Stomach (tissue), 19 donors: ENCODE measurements at places on chromosomes 16 and 17. TPM values are rescaled to one million over a fixed set of nuclear protein-coding genes. Genes with fewer than 3 reads are reported as not detected.

GRCh38 chr17:47099451-47099986, 89.6 kb downstream of the CDC27 start:
- H3K4me1 ChIP-seq: peaks cover 9% of the 10 kb centered on the region
- no peaks in the 10 kb centered on the region for H3K27me3 ChIP-seq
- peak overlapping the region; percentile 78 for H3K4me3 ChIP-seq
- H3K27ac ChIP-seq: peak overlapping the region; percentile 93
- DNase-seq: no peak

DNA sequence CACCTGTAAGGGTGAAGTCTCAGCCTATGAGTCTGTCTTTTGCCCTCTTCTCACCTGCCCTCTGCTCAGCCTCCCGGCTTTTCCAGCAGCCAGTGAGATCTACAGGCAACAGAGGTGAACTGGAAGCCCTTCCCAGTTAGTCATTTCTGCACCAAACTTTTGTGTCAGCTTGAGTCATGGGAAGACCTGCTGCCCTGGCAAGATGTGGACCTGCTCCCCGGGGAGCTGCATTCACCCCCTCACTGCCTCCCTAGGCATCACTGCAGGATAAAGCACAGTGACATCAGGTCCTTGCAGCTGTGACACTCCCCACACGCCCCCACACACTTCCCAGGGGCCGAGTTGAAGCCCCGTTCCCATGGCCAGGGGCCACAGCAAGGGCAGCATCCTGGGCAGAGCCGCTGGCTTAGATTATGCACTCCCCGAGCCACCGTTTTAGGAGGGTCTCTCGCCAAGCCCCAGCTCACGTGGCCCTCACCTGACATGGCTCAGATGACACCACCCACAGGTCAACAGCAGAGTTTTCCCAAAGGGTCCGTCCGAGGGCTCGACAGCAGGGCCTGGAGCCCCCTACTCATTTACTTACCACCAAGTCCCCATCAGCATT, 6.5 kb upstream of the ABR start:
- H3K36me3 ChIP-seq: no peaks in the 10 kb centered on the region
- H3K4me3 ChIP-seq: peak overlapping the region; percentile 27
- no peak overlapping the region for H3K27ac ChIP-seq
- no peaks in the 10 kb centered on the region for H3K27me3 ChIP-seq

GOSR1 gene
- total RNA-seq: 35.7 TPM

DNA sequence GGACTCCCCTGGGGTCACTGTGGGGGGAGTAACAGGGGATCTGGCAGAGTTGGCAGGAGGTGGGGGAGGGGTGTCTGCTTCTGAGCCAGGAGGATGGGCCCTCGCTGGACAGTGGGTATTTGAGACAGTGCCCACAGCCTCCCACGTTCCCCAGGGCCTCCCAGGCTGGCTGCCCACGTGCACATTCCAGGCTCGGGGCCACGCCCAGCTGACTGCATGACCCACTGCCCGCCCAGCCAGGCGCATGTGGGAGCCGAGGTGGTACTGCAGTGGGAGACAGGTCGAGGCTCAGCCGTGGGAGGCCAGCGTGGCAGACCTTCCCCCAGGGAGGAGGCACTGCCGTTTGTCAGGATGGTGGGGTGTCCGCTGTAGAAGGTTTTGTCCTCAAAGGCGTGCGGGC, 38.8 kb downstream of the BAHCC1 start:
- H3K36me3 ChIP-seq: no peaks in the 10 kb centered on the region
- peak; percentile 77 for DNase-seq
- H3K27me3 ChIP-seq: peaks cover 2% of the 10 kb centered on the region
- H3K4me1 ChIP-seq: peaks cover 67% of the 10 kb centered on the region

CNGB1 gene
- total RNA-seq: 0.73 TPM

GRCh38 chr17:59311051-59311468, 20.4 kb upstream of the YPEL2 start:
- H3K36me3 ChIP-seq: no peaks in the 10 kb centered on the region
- H3K27me3 ChIP-seq: no peaks in the 10 kb centered on the region
- DNase-seq: peak; percentile 43

GRCh38 chr17:57532556-57532955, 212.5 kb downstream of the CCDC182 start:
- H3K27ac ChIP-seq: no peak overlapping the region
- H3K4me1 ChIP-seq: no peaks in the 10 kb centered on the region
- no peaks in the 10 kb centered on the region for H3K27me3 ChIP-seq
- no peak overlapping the region for H3K4me3 ChIP-seq
- no peak for DNase-seq

GRCh38 chr17:71180801-71181385, 939.9 kb upstream of the SOX9 start:
- H3K4me3 ChIP-seq: no peak overlapping the region
- H3K4me1 ChIP-seq: peaks cover 7% of the 10 kb centered on the region
- H3K27ac ChIP-seq: no peak overlapping the region
- DNase-seq: no peak
- H3K27me3 ChIP-seq: no peaks in the 10 kb centered on the region

DNA sequence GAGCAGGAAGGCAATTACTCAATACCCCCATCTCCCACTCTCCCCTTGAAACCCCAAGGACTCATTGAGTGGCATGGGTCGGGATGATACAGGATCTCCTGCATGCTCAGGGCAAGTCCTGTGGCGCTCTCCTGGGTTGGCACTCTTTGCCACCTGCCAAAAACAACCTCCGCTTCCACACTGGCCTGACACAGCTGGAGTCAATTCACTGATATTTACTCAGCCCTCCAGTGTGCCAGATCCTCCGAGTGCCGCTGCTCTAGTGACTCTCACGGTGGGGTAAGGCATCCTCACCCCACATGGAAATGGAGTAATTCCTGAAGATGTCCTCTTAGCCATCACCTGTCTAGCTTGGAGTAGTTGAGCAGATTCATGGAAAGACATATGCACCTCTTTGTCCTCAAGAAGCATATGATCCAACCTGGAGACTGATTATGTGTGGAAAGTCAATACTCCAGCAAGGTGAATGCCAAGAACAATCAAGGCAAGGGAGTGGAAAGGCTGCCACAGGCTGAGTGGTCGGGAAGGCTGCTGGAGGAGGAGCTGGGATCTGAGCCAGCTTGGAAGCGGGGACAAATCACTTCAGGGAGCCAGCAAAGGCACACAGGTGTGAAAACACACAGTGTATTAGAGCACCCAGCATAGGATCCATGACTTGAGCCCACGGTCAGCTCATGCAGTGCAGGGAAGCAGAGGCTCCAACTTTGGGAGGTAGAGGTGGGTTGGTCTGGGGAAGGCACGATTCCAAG, 12.6 kb upstream of the GOSR2 start:
- H3K4me1 ChIP-seq: no peaks in the 10 kb centered on the region
- no peaks in the 10 kb centered on the region for H3K27me3 ChIP-seq
- peak; percentile 8 for DNase-seq
- no peak overlapping the region for H3K4me3 ChIP-seq

METTL26 gene
- 44.9 TPM for total RNA-seq

GRCh38 chr16:57994778-57995177, 5.7 kb downstream of the ZNF319 start:
- peaks cover 44% of the 10 kb centered on the region for H3K36me3 ChIP-seq
- H3K4me1 ChIP-seq: peaks cover 21% of the 10 kb centered on the region
- no peaks in the 10 kb centered on the region for H3K27me3 ChIP-seq
- no peak overlapping the region for H3K27ac ChIP-seq
- no peak overlapping the region for H3K4me3 ChIP-seq

NME3 gene
- 52.1 TPM for total RNA-seq

GRCh38 chr16:66902648-66903543, 15.8 kb downstream of the CDH16 start:
- H3K27ac ChIP-seq: peak overlapping the region; percentile 59
- DNase-seq: no peak
- H3K4me3 ChIP-seq: no peak overlapping the region
- H3K4me1 ChIP-seq: peaks cover 87% of the 10 kb centered on the region
- H3K36me3 ChIP-seq: no peaks in the 10 kb centered on the region

WNT3 gene
- 0.14 TPM for total RNA-seq

- H3K4me3 ChIP-seq: no peak overlapping the region
- no peak for DNase-seq
- H3K27ac ChIP-seq: no peak overlapping the region
- peaks cover 13% of the 10 kb centered on the region for H3K4me1 ChIP-seq
- H3K36me3 ChIP-seq: no peaks in the 10 kb centered on the region
Observed at GRCh38 chr17:39813631-39814030, 50.5 kb downstream of the IKZF3 start.

DNA sequence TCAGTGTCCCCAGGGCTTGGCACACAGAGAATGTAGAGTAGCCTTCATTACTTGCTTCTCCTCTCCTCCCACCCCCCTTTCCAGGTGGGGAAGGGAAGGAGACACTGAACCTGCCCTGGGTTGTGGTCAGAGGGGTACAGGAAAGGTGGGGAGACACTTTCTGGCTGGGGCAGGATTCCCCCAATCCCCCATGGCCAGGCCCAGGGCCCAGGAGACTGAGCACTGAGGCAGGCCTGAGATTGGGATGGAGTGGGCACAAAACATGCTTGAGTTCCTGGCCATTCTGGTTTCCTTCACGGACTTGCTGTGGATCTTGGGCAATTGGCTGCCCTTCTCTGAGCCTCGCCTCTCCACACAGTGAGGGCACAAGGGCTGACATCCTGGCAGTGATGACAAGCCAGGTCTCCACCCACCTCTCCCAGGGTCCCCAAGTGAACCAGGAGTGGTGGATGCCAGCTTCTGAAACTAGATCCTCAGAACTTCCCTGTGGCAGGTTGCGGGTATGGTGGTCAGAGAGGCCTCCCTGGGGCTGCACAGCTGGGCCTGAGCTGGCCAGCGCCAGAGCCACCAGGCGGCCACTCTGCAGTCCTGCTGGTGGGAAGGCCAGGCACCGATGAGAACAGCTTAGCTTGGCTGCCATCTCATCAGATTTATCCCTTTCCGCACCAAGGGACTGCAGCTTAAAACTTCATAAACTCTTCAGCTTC, 9.3 kb downstream of the ZNF629 start:
- H3K27ac ChIP-seq: no peak overlapping the region
- H3K36me3 ChIP-seq: peaks cover 36% of the 10 kb centered on the region
- H3K4me1 ChIP-seq: peaks cover 30% of the 10 kb centered on the region
- no peak overlapping the region for H3K4me3 ChIP-seq
- peak; percentile 15 for DNase-seq
- H3K27me3 ChIP-seq: no peaks in the 10 kb centered on the region

GRCh38 chr17:63537991-63538692, 12.1 kb upstream of the DCAF7 start:
- peaks cover 12% of the 10 kb centered on the region for H3K4me1 ChIP-seq
- no peaks in the 10 kb centered on the region for H3K36me3 ChIP-seq
- no peak for DNase-seq
- H3K27me3 ChIP-seq: peaks cover 28% of the 10 kb centered on the region
- H3K4me3 ChIP-seq: peak overlapping the region; percentile 5
- no peak overlapping the region for H3K27ac ChIP-seq

DNA sequence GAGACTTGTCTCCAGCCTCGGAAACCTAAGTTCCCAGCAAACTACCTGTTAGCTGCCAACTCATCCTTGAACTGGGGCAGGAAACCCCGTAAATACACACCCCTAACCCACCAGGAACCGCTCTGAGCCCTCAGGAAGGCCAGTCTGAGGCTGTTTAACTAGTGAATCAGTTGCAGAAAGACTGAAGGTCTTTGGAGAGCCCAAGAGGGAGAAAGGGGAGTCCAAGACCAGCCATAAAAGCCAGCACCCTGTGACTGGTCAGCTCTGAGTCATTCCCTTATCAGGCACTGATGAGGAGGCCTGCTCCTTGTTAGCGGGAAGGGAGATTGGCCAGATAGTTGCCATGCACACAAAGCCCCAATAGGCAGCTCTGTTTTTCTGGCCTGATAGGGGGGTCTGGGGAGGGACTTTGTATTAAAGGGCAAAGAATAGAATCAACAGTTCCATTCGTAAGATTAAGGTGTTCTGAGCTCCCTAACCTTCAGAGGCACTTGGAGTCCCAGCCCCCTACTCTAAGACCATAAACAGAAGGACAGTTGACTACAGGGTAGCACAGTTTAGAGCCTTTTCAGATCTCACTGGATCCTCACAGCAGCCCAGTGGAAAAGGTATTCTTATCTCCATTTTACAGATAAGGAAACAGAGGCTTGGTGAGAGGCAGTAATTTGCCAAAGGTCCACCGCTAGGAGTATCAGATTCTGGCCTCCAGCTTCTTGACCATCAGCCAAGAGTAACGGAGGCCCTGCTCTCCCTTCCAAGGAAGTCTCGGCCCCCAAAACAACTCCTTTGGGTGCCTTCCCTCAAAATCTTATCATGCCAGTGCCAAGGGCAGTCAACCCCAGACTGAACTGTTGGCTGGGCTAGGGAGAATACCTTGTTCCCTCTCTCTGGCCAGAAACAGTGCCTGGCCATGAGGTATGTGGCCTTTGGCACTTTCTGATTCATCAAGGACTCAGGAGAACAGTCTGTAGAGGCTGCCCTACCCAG, 2.2 kb upstream of the KRT19 start:
- no peaks in the 10 kb centered on the region for H3K27me3 ChIP-seq
- peak overlapping the region; percentile 85 for H3K27ac ChIP-seq

- peaks cover 33% of the 10 kb centered on the region for H3K4me1 ChIP-seq
- H3K36me3 ChIP-seq: no peaks in the 10 kb centered on the region
- peak overlapping the region; percentile 61 for H3K4me3 ChIP-seq
- H3K27me3 ChIP-seq: peaks cover 59% of the 10 kb centered on the region
- H3K27ac ChIP-seq: peak overlapping the region; percentile 80
Observed at GRCh38 chr17:68290268-68290954, 516 bp downstream of the SLC16A6 start.

DNA sequence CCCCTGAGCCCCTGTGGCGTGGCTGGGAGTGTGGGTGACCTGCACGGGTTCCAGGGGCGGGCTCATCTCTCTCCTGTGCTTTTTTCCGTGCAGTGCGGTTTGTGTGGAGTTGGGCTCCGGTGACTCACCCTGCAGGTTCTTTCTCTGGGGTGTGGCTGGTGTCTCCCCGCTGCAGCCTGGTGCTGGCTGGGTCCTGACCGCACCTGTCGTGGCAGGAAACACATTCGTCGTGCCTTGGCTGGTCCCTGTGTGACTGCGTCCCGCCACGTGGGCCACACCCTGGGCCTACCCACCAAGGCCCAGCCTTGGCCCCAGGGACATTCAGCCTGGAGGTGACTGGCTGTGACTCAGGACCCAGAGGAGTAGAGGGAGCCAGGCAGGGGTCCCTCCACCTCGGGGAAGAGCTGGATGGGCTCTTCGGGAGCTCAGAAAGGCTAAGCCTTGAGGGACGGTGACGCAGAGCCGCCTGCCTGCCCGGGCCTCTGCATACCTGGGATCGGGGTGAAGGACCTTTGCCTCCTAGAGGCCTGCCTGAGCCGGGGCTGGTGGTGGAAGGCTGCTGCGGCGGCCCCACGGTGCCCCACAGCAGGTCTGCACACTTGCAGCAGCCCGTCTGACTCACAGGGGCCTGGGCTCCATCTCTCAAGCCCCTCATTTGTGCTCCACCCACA, 7.8 kb downstream of the TRAF7 start:
- H3K27ac ChIP-seq: peak overlapping the region; percentile 77
- H3K4me1 ChIP-seq: peaks cover 56% of the 10 kb centered on the region
- peaks cover 33% of the 10 kb centered on the region for H3K36me3 ChIP-seq
- H3K27me3 ChIP-seq: no peaks in the 10 kb centered on the region
- peak; percentile 90 for DNase-seq
- no peak overlapping the region for H3K4me3 ChIP-seq

- H3K27ac ChIP-seq: no peak overlapping the region
- no peaks in the 10 kb centered on the region for H3K36me3 ChIP-seq
- DNase-seq: no peak
- no peak overlapping the region for H3K4me3 ChIP-seq
- H3K27me3 ChIP-seq: no peaks in the 10 kb centered on the region
- H3K4me1 ChIP-seq: no peaks in the 10 kb centered on the region
Observed at GRCh38 chr16:23967775-23968174, 132.0 kb downstream of the PRKCB start.

PHLPP2 gene
- 10.1 TPM for total RNA-seq

GRCh38 chr17:4155980-4156620, 13.1 kb downstream of the CYB5D2 start:
- H3K4me1 ChIP-seq: no peaks in the 10 kb centered on the region
- DNase-seq: no peak
- no peak overlapping the region for H3K4me3 ChIP-seq
- H3K36me3 ChIP-seq: peaks cover 92% of the 10 kb centered on the region

GRCh38 chr17:45246861-45247428, 14.9 kb downstream of the SPATA32 start:
- H3K27ac ChIP-seq: peak overlapping the region; percentile 88
- DNase-seq: peak; percentile 73
- peak overlapping the region; percentile 57 for H3K4me3 ChIP-seq
- peaks cover 3% of the 10 kb centered on the region for H3K27me3 ChIP-seq
- H3K36me3 ChIP-seq: peaks cover 56% of the 10 kb centered on the region
